ENCODE measurements at places on chromosomes 2 and 18. TPM values are rescaled to one million over a fixed set of nuclear protein-coding genes. Genes with fewer than 3 reads are reported as not detected.

The MBP gene
- 54.1 TPM for total RNA-seq

DNA sequence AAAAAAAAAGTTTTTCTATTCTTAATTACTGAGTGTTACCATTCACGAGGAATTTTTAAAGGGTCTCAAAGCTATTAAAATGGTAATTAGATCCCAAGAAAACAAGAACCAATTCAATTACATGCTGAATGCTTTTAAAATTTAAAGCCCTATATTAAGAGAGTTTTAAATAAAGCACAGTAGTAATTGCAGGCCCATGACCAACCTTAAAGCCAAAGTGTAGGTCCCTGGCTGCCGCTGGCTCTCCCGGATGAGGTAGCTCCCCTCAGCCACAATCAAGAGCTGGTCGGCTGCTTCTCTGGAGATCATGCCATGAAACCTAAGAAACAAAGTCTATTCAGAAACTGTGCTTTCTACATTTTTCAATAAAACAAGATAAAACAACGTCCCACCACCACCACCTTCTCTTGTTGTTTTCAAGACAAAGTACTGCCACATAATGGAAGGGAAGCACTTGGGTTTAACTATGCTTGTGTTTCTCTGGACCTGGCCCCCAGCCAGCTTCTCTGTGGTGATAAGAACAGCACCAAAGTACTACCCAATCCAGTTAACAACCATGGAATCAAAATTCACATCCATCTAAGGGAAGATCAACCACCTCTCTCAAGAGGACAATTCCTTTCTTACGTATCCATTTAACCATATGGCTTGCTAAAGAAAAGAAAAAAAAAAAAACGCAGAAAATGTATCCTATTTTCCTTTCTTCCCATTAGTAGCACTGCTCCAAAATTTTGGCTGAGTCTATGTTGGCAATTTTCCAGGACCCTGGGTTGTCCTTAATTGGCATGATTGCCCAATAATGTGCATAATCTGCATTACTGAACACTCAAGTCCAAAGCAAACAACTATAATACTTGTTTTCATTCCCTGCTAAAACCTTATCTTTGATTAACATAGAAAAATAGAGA lies 90.1 kb downstream of the CHN1 start:
- peak; percentile 13 for DNase-seq

DNA sequence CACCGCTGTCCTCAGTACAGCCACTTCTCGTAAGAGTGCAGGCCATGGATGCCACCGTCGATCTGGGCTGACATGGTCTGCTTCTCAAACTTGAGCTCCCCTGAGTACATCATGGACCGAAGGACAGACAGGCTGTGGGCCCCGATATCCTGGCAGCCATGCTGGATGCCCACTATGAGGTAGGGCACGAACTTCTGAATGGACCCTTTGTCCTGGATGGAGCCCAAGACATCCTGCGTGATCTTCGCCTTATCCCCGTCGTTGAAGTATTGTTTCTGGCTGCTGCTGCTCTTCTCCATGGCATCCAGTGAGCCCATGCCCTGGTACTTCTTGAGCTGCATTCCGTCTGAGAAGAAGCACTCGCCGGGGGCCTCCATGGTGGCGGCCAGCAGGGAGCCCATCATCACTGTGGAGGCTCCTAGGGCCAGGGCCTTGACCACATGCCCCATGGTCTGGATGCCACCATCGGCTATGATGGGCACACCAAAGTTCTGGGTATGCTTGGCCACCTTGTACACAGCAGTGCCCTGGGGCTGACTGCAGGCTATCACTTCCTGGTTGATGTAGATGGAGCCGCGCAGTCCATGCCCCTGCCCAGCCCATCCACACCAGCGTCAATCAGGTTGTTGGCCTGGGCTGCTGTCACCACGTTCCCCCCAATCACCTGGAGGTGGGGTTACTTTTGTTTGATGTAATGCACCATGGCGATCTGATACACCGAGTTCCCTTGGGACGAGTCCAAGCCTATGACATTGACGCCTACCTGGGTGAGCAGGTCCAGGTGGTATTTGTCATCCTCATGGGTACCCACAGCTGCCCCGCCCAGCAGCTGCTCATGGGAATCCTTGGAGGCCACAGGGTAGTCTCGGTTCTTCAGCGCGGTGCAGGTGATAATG lies 21.8 kb downstream of the CFLAR start:
- no peak for DNase-seq

- peak; percentile 48 for DNase-seq
Measured at GRCh38 chr2:17538844-17539554, 1.5 kb upstream of the VSNL1 start.

- no peak for DNase-seq
Measured at GRCh38 chr2:129748653-129749052, 230.8 kb upstream of the RAB6C start.

The REG3A gene
- not detected for total RNA-seq

The C2orf66 gene
- total RNA-seq, result not detected

DNA sequence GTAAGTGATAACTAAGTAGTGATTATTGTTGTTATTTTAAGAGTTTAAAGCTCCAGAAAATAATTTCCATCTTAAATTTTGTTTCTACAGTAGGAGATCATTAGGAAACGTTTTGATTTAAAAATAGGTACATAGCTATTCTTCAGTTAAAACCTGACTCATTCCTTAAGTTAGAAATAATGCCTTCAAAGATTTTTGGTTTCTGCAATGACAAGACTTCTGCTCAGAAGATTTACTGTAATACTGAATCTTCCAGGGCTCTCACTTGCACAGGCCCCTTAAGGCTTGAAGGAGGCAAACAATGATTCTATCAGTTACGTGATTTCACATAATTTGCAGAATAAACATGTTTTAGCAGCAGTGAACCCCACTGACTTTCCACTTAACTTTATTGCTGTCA lies 333.7 kb downstream of the RAD51AP2 start:
- DNase-seq, result no peak

DNA sequence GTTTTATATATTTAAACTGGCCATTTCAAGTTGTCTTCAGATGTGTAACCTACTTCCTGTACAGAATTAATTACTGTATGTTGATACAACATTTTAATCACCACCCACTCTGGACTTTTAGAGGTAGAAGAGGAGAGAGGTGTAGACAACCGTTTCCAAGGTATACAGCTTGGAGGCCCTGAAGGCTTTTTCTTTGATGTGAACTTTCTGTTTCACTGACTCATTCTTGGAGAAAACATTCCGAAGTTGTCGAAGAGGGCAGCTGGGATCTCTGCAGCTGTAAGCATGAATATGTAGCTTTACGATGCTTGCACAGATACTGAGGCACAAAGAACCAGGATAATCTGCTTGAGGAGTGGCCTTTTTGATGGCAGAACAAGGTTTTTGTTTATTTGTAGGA lies 137.0 kb downstream of the NCKAP5 start:
- no peak for DNase-seq

GRCh38 chr18:24388957-24389356 lies 8.7 kb downstream of the OSBPL1A start:
- peak; percentile 73 for DNase-seq

The GPR17 gene
- total RNA-seq, result not detected

DNA sequence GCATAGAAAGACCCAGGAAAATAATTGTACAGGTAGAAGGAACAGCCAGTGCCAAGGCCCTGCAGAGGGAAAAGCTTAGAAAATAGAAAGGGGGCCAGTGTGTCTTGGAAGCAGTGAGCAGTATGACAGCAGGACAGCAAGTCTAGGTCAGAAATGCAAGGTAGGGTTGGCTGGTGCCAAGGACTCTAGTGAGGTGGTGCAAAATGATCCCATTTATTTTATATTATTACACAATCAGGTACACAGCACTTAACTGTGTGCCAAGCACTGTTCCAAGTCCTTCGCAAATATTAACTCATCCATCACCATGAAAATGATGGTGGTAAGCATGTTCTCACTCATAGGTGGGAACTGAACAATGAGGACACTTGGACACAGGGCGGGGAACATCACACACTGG lies 100.0 kb downstream of the AQP4 start:
- no peak for DNase-seq

DNA sequence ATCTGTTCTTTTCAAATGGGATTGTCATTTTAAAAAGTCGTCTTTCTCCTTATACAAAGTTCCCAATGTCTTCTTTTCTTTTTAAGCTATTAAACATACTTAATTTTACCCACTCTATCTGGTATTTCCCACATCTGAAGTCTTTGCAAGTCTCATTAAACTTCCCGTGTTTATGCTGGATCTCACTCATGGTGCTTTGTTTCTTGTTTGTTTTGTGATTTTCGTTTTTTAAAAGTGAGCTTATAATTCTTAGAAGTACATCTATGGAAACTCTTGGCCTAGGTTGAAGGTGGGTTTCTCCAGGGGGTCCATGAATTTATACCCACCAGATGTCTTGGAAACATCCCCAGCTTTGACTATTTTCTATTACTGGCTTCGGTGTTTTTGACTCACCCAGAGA lies 208.0 kb downstream of the FAM210A start:
- no peak for DNase-seq

The ALKAL2 gene
- 1.3 TPM for total RNA-seq

GRCh38 chr2:238968616-238969384 lies 120.9 kb downstream of the TWIST2 start:
- no peak for DNase-seq

- DNase-seq, result no peak
Measured at GRCh38 chr2:64605991-64606478, 47.7 kb downstream of the SERTAD2 start.

GRCh38 chr2:168192839-168193616 lies 54.4 kb downstream of the STK39 start:
- no peak for DNase-seq

DNA sequence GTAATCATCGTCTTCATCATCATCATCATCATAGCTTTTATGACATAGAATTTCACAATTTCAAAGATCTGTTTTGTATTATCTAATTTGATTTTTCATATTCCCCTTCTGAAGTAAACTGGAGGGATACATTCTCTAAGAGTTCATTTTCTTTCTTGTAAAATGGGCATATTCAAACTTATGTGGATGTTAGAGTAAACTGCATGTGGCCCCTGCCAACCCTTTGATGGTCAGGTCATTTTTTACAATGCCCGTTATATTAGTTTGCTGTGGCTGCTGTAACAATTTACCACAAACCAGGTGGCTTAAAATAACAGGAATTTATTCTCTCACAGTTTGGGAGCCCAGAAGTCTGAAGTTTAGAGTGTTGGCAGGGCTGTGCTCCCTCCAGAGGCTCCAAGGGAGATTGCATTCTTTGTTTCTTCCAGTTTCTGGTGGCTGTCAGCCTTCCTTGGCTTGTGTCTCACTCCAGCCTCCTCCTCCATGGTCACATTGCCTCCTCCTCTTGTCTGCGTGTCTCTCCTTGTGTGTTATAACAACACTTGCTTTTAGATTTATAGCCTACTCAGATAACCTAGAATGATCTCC lies 127.5 kb upstream of the MMADHC start:
- peak; percentile 73 for DNase-seq

DNA sequence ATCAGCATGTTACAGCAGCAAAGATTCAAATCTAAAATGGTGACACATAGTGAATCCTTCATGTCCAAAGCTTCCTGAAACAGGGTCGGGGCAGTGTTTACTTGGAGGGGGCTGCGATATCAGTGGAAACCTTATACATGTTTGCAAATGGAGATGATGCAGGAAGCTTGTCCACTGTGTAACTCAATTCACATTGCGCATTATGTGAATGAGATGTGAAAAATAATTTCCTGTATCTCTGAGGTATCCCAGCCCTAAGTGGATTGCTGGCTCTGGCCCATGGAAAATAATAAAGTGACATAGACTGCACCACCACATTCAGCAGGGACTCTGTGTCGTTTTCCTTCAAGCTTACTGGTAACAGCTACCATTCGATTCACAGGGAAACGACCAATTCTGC lies 505.5 kb downstream of the GALR1 start:
- no peak for DNase-seq

Measured in fibroblast of the aortic adventitia (primary cell).